ENCODE measurements at places on chromosomes 5 and 9.

DNA sequence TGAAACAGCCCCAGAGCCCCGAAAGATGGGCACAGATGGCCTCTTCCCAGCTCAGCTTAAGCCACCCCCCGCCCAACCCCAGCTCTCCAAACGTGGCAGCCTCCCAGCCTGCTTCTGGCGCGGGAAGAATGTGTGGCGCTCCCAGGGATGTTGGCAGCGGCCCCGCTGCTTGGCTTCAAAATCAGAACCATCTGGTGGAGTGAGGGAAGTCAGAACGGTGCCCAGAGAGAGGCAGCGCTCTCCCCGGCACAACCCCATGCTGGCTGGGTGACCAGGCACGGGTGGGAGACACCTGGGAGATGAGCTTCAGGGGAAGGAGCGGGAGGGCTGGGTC, 72.7 kb upstream of the ORM1 start:
- no peak for DNase-seq

GRCh38 chr5:135482381-135482933, 30.3 kb upstream of the TIFAB start:
- DNase-seq: no peak

GRCh38 chr9:119907056-119907455, 537.8 kb upstream of the BRINP1 start:
- DNase-seq: no peak

DNA sequence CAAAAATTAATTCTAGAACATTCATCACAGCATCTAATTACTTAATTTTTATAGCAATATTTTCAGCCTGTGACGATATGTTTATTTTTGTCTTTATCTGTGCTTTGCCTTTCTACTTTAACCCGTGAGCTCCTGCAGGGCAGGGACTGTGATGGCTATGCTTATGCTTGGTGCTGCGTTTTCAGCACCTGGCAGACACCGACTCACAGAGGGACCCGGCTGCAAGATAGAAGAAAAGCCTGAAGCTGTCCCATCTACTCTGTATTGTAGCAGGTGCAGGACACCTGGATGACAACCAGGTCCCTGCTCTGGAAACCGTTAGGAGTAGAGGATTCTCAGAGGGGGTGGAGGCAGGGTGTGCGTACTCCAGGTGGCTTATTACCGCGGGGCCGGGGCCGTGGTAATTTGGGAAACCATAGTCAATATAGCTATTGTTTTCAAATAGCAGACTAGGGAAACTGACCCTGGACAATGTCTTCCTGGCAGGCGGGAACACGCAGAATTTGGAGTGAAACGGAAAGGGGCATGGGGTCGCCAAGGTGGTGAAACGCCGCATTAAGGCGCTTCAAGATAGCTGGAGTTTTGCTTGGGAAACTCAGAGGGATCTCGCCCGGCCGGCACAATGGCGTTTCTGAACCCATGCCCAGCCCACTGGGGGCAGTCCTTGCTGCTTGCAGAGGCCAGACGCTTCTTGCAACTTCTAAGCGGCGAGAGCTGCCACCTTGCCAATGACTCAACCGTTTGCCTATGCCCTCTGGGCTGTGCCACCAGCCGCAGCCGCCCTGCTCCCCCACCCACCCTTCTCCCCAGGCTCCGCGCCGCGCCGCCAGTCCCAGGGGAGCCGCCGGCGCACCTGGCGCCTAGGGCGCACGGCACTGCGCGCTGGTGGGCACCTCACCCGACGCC, 140.1 kb upstream of the PALM2AKAP2 start:
- no peak for DNase-seq

DNA sequence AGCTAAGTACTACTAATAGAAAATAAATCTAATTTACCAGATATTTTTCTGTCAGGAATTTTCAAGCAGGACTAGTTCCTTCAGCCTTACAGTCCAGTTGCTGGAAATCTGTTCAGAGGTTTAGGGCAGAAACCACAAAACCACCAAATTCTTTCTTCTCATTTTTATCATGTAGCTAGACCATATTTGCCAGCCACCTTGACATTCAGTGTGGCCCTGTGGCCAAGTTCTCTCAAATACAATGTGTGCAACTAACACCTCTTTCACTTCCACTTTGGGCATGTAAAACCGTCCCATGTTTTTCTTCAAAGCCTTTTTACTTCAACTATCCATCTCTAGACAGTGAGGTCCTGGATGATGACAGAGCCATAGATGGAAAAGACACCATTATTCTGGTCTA, 1133.2 kb upstream of the CDH18 start:
- no peak for DNase-seq

DNA sequence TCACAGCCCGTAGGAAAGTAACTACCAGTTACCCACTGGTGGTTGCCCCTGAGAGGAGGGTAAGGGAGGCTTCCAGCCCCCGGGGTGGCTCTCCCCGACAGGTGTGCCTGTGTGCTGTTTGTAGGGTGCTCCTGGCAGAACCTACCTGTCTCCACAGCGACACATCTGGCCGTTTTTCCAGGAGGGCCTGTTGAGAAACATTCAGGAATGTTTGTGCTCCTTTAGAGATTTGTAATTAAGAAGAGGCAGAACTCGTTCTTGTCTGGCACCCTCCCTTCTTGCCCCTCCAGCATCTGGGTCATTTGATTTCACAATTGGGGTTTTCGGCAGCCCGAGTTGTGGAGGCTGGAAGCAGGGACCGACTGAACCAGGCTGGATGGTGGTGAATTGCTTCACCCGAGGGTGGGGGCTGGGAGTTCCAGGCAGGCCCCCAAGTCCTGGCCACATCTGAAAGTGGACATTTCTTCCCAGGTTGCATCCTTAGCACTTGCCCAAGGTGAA, 74.2 kb downstream of the WWC1 start:
- no peak for DNase-seq

DNA sequence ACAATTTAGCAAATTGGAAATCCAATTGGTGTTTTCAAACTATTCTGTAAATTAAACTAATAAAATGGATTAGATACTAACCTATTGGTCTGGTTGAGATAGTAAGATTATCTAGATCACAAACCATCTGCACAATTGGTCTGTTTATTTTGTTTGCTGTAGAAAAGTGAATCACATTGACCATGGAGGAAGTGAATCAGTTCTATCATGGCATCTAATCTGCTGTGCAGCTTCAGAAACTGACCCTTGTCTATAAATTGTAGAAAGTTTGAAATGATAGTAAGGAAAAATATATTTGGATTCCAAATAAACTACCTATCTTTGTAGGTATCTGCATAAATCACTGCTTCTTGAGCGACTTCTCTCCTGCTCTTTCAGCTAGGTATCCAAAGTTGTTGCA, 1865.4 kb downstream of the MAT2B start:
- DNase-seq: no peak

DNA sequence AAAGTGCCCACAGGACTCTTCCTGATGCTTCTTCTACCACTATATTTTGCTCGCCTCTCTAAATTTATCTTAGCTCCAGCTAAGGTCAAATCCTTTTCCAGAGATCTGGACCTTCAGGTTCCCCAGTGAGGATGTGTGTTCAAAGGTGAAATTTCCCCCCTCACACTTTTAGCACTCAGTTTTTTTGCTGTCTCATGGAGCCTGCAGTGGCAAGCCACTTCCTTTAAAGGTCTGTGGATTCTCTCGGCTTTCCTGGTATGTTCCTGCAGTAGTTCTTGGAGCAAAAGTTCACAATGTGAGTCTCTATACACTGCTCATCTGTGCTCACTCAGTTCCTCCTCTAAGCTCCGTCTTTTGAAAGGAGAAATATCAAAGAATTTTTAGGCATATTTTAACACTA, 181.4 kb downstream of the LURAP1L start:
- DNase-seq: no peak

DNA sequence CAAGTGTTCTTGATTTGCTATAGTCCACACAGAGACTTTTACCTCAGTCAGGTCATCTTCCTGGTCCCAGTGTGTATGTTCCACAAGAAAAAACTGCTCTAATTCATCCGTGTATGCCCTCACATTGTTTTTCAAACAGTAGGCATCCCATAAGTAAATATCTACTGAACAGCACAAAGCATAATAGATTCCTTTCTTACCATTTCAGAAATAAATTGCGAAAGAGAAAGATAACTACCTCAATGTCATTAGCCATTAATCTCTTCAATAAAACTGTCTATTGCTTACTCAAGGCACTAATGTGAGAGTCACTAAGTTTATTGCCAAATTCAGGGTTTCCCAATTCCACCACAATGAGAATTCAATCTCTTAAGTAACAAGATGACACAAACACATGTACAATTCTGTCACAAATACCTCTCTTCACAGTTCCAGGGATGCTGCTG, 9.6 kb downstream of the FBXW2 start:
- no peak for DNase-seq

- no peak for DNase-seq
Measured at GRCh38 chr9:133004999-133005760, 25.6 kb upstream of the GTF3C5 start.

GRCh38 chr9:126058011-126058531, 268.6 kb upstream of the MVB12B start:
- DNase-seq: no peak

GRCh38 chr5:141597814-141598213, 21.0 kb downstream of the DIAPH1 start:
- no peak for DNase-seq

DNA sequence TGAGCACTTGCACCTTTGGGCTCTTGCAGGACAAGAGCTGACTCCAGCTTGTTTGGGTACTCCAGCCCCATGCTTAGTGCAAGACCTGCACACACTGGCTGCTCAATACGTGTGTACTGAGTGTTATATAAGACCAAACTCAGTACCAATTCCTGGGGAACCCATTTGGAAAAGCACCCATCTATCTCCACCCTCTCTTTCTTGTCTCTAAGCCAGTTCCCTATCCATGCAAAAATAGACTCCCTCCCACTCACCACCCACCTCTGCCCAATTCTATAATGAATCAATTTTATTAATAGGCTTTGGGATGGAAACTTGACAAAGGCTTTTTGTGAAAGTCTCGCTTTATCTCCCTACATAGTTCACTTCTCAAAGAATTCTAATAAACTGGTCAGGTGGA, 60.9 kb upstream of the CPLX2 start:
- no peak for DNase-seq

DNA sequence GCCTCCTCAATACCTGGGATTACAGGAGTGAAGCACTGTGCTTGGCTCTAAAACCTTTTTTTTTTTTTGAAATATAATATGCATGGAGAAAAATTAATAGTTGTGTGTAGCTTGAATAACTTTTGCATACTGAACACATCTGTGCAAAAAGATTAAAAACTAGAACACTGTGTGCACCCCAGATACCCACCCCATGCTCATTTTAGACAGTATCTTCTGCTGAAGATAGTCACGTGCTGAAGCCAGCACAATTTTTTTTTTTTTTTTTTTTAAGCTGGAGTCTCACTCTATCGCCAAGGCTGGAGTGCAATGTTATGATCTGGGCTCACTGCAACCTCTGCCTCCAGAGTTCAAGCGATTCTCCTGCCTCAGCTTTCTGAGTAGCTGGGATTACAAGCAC, 39.9 kb downstream of the C9orf153 start:
- DNase-seq: no peak

- DNase-seq: no peak
Measured at GRCh38 chr9:20023210-20023905, 234.5 kb upstream of the SLC24A2 start.

DNA sequence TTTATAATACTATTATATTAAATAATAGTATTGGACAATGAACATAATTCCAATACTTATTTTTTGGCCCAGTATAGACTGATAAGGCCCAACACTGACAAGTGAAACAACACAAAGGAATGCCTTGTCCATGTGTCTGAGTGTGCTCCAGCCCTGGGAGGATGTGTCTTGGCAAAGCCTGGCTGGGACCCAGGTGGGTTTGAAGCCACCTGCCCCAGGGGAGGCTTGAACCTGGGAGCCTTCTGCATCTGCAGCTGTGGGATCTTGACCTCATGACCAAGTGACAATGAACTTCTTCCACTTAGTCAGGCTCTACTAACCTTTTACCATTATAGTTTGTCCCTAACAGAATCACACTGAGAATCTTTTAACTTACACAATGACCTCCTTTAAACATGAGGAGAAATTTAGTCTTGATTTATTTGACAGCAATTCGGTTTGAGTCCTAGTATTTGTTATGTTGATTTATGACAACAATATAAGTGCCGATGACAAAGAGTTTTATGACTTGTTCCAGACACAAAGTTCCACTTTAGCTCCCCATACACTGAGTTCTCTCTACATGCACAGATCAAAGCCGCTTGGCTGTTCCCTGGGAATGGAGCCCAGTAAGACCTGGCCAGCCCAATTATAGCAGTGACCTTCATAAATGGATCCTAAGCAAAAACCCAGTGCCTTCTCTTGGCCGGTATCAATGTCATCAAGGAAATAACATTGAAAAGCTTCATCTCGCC, 294.5 kb downstream of the CTNND2 start:
- no peak for DNase-seq

DNA sequence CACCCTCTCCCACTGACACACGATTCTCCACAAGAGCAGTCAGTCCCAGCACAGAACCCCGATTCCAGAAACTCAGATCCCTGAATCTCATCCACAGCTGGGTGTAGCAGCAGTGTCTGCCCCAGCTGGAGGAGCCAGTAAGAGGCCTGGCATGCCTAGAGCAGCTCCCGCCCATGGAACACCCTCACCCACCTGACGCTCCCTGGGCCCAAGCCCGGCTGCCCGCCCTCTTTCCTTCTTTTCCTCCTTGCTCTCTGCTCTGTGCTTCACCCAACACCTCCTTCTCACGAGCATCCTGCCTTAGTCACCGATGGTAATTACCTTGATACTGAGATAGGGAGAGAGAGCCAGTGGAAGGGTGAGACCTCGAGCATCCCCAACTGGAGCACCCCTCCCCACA, 8.7 kb downstream of the PCDH1 start:
- no peak for DNase-seq

- DNase-seq: no peak
Measured at GRCh38 chr5:3139499-3139931, 388.0 kb upstream of the IRX2 start.

DNA sequence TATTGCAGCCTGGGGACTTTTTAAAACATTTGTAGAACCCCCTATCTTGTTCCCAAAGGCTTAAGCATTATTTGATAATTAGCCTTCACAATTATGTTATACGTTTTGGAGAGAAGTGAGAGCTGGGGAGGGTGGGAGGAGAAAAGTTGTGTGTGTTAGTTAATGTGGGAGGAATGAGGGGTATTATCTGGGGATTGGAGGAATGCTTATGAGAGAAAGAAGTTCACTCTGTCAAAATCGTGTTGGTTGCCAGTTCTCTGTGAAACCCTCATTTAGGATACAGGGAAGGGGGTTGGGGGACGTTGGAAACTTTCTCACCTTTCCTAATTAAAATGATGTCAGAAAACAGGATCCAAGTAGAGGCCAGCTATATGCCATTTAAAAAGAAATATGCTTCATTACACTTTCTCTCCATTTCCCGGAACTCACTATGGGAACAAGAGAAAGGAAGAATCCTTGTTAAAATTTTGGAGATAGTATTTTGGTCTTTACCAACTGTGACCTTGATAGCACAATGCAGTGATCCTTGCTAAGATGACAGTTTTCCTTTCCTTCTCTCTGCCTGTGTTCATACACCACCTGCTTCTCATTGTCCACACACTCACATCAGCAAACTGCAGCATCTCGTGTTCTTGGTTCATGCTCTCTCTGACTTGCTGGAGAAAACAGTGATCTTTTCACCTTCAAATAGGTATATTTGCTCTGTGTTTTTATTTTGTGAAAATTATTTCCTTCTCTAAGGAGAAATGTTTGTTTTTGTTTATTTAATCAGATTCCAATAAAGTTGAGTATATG, 336.7 kb upstream of the CLINT1 start:
- DNase-seq: no peak

All from activated CD4-positive, alpha-beta T cell treated with anti-CD3 and anti-CD28 coated beads, Interleukin-2, amount 50 U/mL, for 24 hours (primary cell).